Stimulated activated CD4-positive, alpha-beta T cell treated with anti-CD3 and anti-CD28 coated beads, Interleukin-2, amount 100 ng/mL, for 24 hours (primary cell): ENCODE measurements at places on chromosomes 5 and 9.

GRCh38 chr9:124257070-124257843, 492 bp upstream of the NEK6 start:
- DNase-seq, result no peak

DNA sequence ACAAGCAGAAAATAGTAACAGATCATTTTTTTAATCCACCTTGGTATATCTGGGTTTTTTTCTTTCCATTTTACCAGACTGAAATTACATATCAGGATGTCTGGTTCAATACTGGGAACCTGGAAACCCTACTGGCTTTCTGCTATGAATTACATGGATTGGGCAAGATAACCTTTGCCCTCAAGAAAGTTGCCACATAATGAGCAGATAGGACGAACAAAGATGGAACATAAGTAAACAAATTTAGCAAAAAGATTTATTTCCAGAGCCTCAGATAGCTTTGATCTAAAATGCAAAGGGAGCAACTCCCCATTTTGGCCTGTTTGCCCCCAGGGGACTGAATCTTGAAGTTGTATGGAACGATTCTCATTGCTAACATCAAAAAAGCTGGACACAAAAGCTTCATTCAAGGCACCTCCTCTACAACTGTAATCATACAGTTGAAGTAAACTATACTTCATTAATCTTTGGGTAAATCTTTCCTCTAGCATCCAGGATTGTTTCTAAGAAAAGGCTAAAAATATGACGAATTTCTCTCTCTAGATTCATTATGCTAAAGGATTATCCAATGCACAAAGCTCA, 131.6 kb upstream of the PTGER4 start:
- DNase-seq, result no peak

DNA sequence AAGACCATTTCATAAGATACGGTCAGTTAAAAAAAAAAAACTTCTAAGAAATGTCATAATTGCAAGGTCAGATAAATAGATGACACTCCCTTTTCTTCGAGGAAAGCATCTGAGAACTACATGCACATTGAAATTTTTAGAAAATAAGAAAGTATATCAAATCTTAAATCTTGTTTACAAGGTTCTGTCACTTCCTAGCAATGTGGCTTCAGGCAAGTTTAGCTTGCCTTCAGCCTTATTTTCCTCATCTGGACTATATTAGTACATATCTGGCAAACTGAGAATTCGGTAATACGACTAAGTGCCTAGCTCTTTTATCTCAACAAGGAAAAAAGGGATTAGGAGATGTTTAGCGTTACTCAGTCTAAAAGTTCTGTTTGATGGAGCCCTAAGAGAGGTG, 32.5 kb upstream of the OR2K2 start:
- no peak for DNase-seq

DNA sequence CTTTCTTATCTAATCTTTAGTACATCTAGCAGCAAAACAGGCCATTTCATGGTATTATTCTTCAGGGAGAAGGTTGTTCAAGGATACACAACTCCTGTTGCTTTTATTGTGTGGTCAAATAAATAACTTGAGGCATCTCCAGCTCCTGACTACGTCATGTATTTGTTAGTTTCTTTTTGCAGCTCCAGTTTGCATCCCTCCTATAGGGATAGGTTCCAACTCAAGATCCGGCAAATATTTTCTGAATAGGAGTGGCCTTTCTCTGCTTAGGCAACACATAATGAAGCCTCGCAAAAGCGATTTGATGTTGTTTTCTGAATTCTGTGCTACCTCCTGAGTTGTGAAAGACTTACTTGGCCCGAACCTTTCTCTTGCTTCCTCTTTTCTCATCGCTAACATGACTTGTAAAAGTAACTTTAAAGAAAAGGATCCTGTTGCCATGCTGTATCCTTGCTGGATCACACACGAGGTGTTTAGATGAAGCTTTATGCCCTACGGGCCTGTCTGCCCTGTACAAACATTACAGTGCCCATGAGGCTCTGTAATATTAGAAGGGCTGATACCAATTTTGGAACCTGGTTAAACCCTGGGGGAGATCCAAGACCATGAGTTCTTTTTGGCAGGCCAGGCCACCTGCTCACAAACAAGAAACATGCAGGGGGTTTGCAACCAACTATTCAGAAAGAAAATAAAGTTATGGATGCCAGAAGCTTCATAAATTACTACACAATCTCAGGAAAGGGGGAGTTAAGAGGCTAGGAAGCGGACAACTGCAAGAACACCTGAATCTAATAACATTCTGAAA, 149.8 kb upstream of the FGF10 start:
- no peak for DNase-seq

GRCh38 chr9:95724253-95724991, 151.1 kb upstream of the ERCC6L2 start:
- peak; percentile 54 for DNase-seq

- DNase-seq, result no peak
These were observed 5.4 kb upstream of the P4HA2 start for GRCh38 chr5:132233081-132233480.

GRCh38 chr5:130237721-130238120, 333.5 kb downstream of the CHSY3 start:
- DNase-seq, result no peak

DNA sequence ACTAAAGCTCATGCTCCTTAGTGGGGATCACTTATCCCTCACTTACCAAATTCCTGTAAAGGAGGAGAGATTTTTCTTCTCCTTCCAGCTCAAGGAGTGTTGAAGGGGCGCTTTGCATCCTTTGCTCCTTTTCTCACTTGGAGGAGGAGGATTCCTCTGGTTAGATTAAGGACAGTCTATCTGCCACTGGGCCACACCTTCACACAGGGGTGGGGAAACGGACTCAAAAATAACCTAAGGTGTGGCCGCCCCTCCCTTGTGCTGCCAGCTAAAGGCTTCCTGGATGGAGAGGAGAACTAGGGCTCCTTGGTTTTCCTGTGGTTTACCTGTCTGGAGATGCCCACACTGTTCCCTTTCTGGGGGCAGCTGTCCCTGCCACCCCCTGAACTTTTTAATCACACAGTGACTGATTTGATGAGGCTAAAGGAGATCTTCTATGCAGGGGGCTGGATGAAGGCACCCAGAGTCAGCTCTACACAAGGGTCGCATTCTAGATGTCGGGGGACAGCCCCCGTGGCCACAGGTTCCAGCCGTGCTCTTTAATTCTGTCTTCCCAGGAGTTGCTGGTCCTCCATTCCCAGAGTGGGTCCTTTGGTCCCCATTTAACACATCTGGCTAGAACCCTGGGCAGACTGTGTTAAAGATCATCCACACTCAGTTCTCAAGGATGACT, 14.4 kb downstream of the GLRX start:
- DNase-seq, result no peak
